ENCODE measurements at places on chromosomes 12 and 14.

- DNase-seq: no peak
These were observed at the start of gene CD69 for GRCh38 chr12:9760699-9761418. Gene CD69 (minus strand): TSS chr12:9760901. CDS start chr12:9760820, 81 bp downstream.

- DNase-seq: no peak
These were observed 119.3 kb downstream of the TSPAN9 start for GRCh38 chr12:3196488-3196887.

GRCh38 chr14:66233591-66233990, 252.6 kb upstream of the CCDC196 start:
- no peak for DNase-seq

GRCh38 chr12:110266381-110266960, 14.6 kb upstream of the ATP2A2 start:
- DNase-seq: no peak

GRCh38 chr14:60485598-60486251, at the start of gene C14orf39:
Gene C14orf39 (minus strand): TSS chr14:60486063. CDS start chr14:60485078, 985 bp downstream.
- no peak for DNase-seq

- no peak for DNase-seq
These were observed at the start of gene RASSF9 for GRCh38 chr12:85836197-85837090. Gene RASSF9 (minus strand): TSS chr12:85836409. CDS start chr12:85836201, 208 bp downstream.

DNA sequence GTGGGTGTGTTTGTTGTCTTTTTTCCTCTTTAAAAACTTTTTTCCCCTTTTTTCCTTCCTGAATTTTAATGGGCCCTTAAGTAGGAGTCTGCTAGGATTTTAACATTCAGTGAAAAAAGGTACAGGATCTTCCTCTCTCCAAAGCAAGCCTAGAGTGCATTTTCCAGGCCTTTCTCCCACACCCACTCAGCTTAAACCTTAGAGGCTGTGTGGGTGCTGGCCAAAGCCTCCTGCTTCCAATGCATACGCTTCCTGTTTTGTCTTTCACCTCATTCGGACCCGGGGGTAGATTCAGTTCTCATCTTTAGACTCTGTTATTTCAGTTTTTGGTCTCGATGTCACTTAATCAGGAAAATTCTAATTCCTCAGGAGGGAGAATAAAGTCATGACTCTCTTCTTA, 51.2 kb downstream of the TMEM30B start:
- no peak for DNase-seq
